HFFc6 (cell line): ENCODE measurements at places on chromosomes 2 and 18.
A peak's percentile ranks its signal among the peaks of the same experiment; 100 is the strongest.

GRCh38 chr18:23871410-23871809 is 143.1 kb upstream of the TTC39C start:
- no peak for DNase-seq
- H3K36me3 ChIP-seq, result no peaks in the 10 kb centered on the region
- peaks cover 5% of the 10 kb centered on the region; the same call in 1 of the 2 replicates for H3K4me1 ChIP-seq
- H3K27me3 ChIP-seq, result peaks cover 4% of the 10 kb centered on the region
- H3K27ac ChIP-seq, result no peak overlapping the region

DNA sequence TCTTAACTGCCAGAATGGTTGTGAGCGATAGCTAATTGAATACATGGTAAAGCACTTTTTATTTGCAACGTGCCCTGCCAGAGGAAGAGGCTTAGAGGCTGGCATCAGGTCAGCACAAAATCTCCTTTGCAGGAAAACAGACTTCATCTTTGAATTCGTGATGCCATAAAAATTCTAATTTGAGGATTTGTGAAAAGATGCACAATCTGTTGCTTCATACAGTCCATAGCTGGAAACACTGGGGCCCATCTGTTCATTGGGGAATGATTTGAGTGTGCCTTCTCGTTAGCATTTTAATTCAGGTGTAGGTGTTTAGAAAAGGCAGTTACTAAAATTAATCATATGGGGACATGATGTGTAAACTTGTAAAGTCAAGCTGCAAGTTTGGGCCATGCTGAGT is 876.0 kb downstream of the SLC4A3 start:
- H3K27me3 ChIP-seq, result no peaks in the 10 kb centered on the region; the same call in 1 of the 2 replicates
- DNase-seq, result no peak
- peaks cover 79% of the 10 kb centered on the region for H3K4me1 ChIP-seq
- H3K36me3 ChIP-seq, result peaks cover 24% of the 10 kb centered on the region
- H3K27ac ChIP-seq, result no peak overlapping the region

DNA sequence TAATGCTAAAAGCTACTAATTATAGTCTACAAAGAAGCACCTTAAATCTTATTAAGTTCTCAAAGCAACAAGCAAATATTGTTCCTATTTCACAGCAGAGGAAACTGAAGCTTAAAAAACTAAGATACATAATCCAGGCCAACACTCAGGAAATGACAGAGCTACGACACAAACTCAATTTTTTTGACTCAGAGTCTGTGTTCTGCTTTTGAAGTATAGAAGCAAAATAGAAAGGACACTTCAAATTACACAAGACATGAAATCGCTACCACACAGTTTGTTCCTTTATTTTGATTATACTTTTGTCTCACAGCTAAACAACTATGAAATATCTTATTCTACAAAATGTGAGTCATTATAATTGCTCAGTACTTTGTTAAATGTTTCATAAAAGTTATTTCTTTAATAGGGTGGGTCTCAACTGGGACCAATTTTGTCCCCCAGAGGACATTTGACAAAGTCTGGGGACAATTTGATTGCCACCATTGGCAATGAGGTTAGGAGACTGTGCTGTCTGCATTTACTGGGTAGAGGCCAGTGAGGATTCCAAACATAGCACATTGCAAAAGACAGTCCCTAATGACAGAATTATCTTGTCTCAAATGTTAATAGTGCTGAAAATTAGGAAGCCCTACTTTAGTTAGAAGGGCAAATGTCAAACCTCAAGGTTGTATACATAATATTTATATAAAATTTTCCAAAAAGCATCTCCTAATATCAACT is 101.5 kb upstream of the GRB14 start:
- H3K4me3 ChIP-seq, result no peak overlapping the region
- H3K36me3 ChIP-seq, result no peaks in the 10 kb centered on the region
- peaks cover 38% of the 10 kb centered on the region for H3K4me1 ChIP-seq
- H3K27ac ChIP-seq, result peak overlapping the region; percentile 25; the same call in 1 of the 2 replicates
- no peaks in the 10 kb centered on the region; the same call in 1 of the 2 replicates for H3K27me3 ChIP-seq

DNA sequence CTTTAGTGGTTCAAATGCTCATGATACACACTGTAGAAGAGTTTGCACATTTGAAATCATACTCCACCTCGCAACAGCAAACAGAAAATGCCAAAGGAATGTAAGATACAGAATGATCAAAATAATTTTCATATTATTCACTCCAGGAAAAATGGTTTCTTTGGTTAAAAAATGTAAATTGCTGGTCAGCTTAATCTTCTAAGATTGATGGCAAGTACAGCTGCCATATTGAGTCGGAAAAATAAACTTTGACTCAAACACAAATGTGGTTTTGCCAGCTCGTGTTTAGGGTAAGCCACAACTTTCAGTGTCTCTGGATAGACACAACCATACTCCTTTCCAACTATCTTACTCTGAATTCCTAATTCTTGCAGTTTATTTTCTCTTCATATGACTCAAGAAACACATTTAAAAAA is 154.9 kb upstream of the SMIM21 start:
- H3K4me3 ChIP-seq, result no peak overlapping the region
- no peaks in the 10 kb centered on the region for H3K36me3 ChIP-seq
- DNase-seq, result no peak
- H3K27ac ChIP-seq, result no peak overlapping the region
- peaks cover 5% of the 10 kb centered on the region; the same call in 1 of the 2 replicates for H3K4me1 ChIP-seq
- H3K27me3 ChIP-seq, result peaks cover 6% of the 10 kb centered on the region
